ENCODE measurements at places on chromosomes 11 and 22. TPM values are rescaled to one million over a fixed set of nuclear protein-coding genes. Genes with fewer than 3 reads are reported as not detected.

The GLYAT gene
- not detected for total RNA-seq

The CARD10 gene
- 52.6 TPM for total RNA-seq

The PRDM10 gene
- total RNA-seq = 4.4 TPM

The CALCA gene
- total RNA-seq = not detected

The GPHA2 gene
- not detected for total RNA-seq

The OR8D1 gene
- total RNA-seq = not detected

The SERPING1 gene
- total RNA-seq = 0.56 TPM

The MFNG gene
- total RNA-seq = 73.4 TPM

The BRD1 gene
- 20.6 TPM for total RNA-seq

The OR10D3 gene
- not detected for total RNA-seq

The SLC25A17 gene
- total RNA-seq = 11.0 TPM

The NARS2 gene
- 16.4 TPM for total RNA-seq

The PARVG gene
- total RNA-seq = under 0.01 TPM

The MRGPRE gene
- not detected for total RNA-seq

The NNMT gene
- total RNA-seq = 378 TPM

The SLC6A5 gene
- total RNA-seq = not detected

The POLD4 gene
- 26.4 TPM for total RNA-seq

The PKNOX2 gene
- total RNA-seq = not detected

The MYOD1 gene
- not detected for total RNA-seq

The CHRM1 gene
- not detected for total RNA-seq

The OR5B21 gene
- not detected for total RNA-seq

The APOC3 gene
- total RNA-seq = not detected

The RAB38 gene
- total RNA-seq = 2.7 TPM

All from endothelial cell of coronary artery (primary cell).